Calu3 (cell line): ENCODE measurements at places on chromosomes 11 and 22. TPM values are rescaled to one million over a fixed set of nuclear protein-coding genes. Genes with fewer than 3 reads are reported as not detected.

GRCh38 chr11:67442504-67443404 lies 522 bp downstream of the CORO1B start:
- H3K4me1 ChIP-seq: peaks cover 24% of the 10 kb centered on the region
- H3K27ac ChIP-seq: no peak overlapping the region
- H3K4me3 ChIP-seq: peak overlapping the region; percentile 84
- DNase-seq: no peak
- H3K36me3 ChIP-seq: peaks cover 60% of the 10 kb centered on the region
- no peaks in the 10 kb centered on the region for H3K27me3 ChIP-seq

GRCh38 chr11:34647532-34647931 lies 26.6 kb downstream of the EHF start:
- H3K4me1 ChIP-seq: peaks cover 94% of the 10 kb centered on the region
- H3K27me3 ChIP-seq: no peaks in the 10 kb centered on the region
- H3K4me3 ChIP-seq: no peak overlapping the region

DNA sequence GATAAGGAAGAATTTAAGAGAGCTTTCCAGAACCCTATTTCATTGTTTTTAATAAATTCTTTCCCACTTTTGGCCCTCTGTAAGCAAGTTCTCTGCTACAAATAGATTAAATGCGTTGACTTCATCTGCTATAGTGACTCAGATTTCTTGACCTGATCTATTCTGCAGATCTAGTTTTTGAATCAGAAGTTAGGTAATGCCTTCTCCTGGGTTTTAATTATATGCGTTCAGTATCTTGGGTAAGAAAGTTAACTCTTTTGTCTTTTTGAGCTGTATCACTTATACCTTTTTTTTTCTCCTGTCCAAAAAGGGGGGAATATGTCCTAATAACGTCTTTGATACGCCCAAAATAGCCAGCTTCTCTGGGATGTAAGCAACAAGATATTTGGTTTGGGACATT lies 2.4 kb upstream of the HEPHL1 start:
- H3K36me3 ChIP-seq: no peaks in the 10 kb centered on the region
- no peaks in the 10 kb centered on the region for H3K4me1 ChIP-seq
- no peak for DNase-seq

DNA sequence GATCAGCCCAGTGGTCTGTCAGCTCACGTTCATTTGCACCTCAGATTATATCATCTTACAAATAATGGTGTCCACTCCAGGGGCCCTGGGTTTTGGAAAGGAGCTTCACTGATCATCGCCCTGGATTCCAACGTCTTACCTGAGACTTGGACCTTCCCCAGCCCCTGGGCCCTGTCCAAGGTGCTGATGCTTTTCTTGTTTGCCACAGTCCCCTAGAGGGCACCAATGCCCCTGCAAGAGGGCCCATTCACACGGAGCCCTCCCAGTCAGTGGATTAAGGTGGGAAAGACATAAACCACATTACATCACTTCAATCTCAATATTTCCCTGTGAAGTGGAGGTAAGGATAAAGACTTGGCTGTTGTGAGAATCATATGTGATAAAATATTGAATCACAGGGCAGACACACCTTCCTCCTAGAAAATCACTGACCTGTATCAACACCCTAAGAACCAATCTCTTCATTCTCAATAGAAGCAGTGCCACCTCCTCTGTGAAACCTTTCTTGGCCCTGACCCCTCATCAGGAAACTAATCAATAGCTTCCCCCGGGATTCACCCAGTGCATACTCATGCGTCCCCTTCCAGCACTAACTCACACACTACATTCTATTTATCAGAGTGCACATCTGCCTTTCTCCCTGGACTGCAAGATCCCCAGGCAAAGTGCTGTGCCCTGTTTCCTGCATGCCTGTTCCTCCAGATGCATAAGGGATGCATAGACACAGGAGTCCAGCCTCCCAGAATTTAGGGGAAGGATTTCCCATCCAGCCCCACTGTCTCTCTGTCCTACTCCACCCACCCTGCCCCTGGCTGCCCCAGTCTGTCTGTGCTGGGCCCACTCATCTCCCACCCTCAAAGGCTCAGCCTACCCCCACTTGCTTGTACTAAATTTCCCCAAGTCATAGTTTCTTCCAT lies 167.0 kb downstream of the BUD13 start:
- no peaks in the 10 kb centered on the region for H3K36me3 ChIP-seq
- peak; percentile 60 for DNase-seq
- H3K4me3 ChIP-seq: no peak overlapping the region
- H3K27me3 ChIP-seq: peaks cover 66% of the 10 kb centered on the region

GRCh38 chr22:20389288-20389687 lies 4.7 kb upstream of the ZNF74 start:
- H3K4me3 ChIP-seq: no peak overlapping the region
- H3K4me1 ChIP-seq: no peaks in the 10 kb centered on the region
- no peak for DNase-seq
- H3K27me3 ChIP-seq: peaks cover 58% of the 10 kb centered on the region

- H3K4me3 ChIP-seq: no peak overlapping the region
- no peak overlapping the region for H3K27ac ChIP-seq
- no peaks in the 10 kb centered on the region for H3K27me3 ChIP-seq
- peaks cover 11% of the 10 kb centered on the region for H3K36me3 ChIP-seq
Observed at GRCh38 chr11:128948583-128948982, 5.9 kb upstream of the TP53AIP1 start.

- peaks cover 56% of the 10 kb centered on the region for H3K27me3 ChIP-seq
- H3K4me1 ChIP-seq: peaks cover 7% of the 10 kb centered on the region
- peak; percentile 82 for DNase-seq
- no peak overlapping the region for H3K4me3 ChIP-seq
- no peaks in the 10 kb centered on the region for H3K36me3 ChIP-seq
- H3K27ac ChIP-seq: no peak overlapping the region
Observed at GRCh38 chr11:45105233-45105983, 41.0 kb upstream of the PRDM11 start.

GRCh38 chr22:31852691-31853421 lies 91.5 kb upstream of the YWHAH start:
- H3K27me3 ChIP-seq: no peaks in the 10 kb centered on the region
- no peak overlapping the region for H3K4me3 ChIP-seq
- no peaks in the 10 kb centered on the region for H3K4me1 ChIP-seq
- DNase-seq: no peak
- H3K27ac ChIP-seq: no peak overlapping the region

- no peaks in the 10 kb centered on the region for H3K36me3 ChIP-seq
- H3K4me1 ChIP-seq: no peaks in the 10 kb centered on the region
- peaks cover 96% of the 10 kb centered on the region for H3K27me3 ChIP-seq
- H3K4me3 ChIP-seq: no peak overlapping the region
- no peak for DNase-seq
Observed at GRCh38 chr11:45609902-45610301, 55.5 kb downstream of the CHST1 start.

DNA sequence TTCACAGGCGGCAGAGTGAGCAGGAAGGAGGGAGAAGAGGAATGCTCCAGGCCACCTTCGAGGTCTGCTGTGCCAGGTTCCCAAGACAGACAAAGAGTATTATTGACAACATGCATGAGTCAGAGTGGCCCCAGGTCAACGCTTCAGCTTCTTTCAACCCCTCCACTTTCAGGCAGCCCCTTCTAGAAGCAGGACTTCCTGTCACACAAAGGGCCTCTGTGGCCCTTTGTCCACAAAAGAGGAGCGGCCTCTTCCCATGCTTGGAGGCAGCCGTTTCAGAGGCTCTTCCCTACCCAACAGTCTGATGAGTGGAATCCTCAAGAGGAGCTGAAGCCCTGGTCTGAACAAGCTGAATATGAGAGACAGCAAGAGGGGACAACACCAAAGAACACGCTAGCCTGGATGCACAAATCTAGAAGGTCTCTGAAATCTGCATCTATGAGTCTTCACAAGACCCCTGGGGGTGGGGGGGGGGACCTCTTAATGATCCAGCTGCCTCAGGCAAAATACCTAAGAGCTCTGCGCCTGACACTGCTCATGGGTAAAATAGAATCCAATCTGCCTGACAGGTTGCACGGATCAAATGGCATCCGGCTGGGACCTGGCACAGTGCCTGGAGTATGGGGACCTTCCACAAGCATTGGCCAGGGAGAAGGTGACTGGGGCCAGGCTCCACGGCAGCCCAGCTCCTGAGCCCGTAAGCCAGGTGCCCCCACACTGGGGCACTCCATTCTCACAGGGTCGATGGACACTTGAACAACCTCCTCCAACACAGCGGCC lies 67.5 kb downstream of the PACSIN2 start:
- peak overlapping the region; percentile 99 for H3K27ac ChIP-seq
- peaks cover 94% of the 10 kb centered on the region for H3K4me1 ChIP-seq
- H3K27me3 ChIP-seq: no peaks in the 10 kb centered on the region
- H3K4me3 ChIP-seq: peak overlapping the region; percentile 71
- peak; percentile 86 for DNase-seq

- no peak for DNase-seq
- H3K4me3 ChIP-seq: peak overlapping the region; percentile 23
- peaks cover 57% of the 10 kb centered on the region for H3K4me1 ChIP-seq
Observed at GRCh38 chr11:86150847-86151173, 81.9 kb upstream of the PICALM start.

DNA sequence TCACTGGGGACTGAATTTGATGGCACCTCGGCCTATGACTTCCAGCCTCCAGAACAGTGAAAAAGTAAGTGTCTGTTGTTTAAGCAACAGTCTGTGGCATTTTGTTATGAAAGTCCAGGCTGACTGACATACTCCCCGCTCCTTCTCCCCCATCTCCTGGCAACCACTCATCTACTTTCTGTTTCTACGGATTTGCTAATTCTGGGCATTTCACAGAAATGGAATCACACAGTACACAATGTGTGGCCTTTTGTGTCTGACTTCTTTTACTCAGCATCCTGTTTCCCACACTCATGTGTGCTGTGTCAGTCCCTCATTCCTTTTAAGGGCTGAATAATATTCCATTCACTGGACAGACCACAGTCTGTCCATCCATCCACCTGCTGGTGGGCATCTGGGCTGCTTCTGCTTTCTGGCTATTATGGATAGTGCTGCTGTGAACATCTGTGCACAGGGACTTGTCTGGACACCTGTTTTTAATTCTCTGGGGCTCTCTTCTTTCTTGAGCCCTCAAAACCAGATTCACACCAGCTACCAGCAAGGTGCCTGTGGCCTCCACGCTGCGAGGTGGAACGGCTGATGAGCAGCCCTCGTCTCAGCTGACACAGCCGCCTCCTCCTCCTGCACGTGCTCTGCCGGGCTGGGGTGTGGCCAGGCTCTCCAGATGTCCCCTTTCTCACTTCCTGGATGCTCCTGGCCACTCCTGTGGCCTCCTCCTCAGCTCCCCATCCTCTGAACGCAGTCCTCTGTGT lies 333.1 kb downstream of the CTTN start:
- no peaks in the 10 kb centered on the region for H3K4me1 ChIP-seq
- no peak for DNase-seq
- H3K4me3 ChIP-seq: no peak overlapping the region
- H3K36me3 ChIP-seq: peaks cover 5% of the 10 kb centered on the region
- H3K27ac ChIP-seq: no peak overlapping the region

GRCh38 chr11:102361086-102362031 lies 14.3 kb downstream of the BIRC2 start:
- H3K36me3 ChIP-seq: peaks cover 50% of the 10 kb centered on the region
- no peak for DNase-seq
- no peak overlapping the region for H3K4me3 ChIP-seq
- H3K4me1 ChIP-seq: peaks cover 22% of the 10 kb centered on the region
- no peaks in the 10 kb centered on the region for H3K27me3 ChIP-seq

DNA sequence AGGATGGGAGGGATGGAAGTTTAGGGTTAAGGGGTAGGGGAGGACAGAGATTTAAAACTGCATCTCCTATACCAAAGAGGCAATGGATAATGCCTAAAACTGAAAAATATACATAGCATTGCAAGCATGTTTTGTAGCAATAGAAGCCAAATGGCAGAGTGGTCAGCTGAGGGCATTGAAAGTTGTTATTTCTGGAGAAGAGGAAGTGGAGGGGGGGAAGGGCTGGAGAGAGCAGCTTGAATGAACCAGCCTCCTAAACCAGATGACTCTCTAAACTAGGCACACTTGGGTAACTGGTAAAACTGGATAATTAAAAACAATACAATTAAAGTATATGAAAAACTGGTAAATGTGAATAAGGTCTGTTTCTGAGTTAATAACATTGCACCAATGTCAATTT lies 70.3 kb upstream of the TP53I11 start:
- H3K36me3 ChIP-seq: no peaks in the 10 kb centered on the region
- peaks cover 61% of the 10 kb centered on the region for H3K27me3 ChIP-seq
- H3K27ac ChIP-seq: no peak overlapping the region
- no peaks in the 10 kb centered on the region for H3K4me1 ChIP-seq
- no peak overlapping the region for H3K4me3 ChIP-seq

The MTNR1B gene
- total RNA-seq: not detected in 2 replicates

The EMSY gene
- total RNA-seq: 27.5 and 30.0 TPM in 2 replicates

The OR2AG2 gene
- not detected in 2 replicates for total RNA-seq

The MS4A8 gene
- total RNA-seq: 0.57 and 3.5 TPM in 2 replicates

The ZNHIT2 gene
- 13.2 and 17.2 TPM in 2 replicates for total RNA-seq

The IRF7 gene
- 48.7 and 93.5 TPM in 2 replicates for total RNA-seq

The KRTAP5-10 gene
- not detected in 2 replicates for total RNA-seq
